ENCODE measurements at places on chromosomes 16 and 17. TPM values are rescaled to one million over a fixed set of nuclear protein-coding genes. Genes with fewer than 3 reads are reported as not detected.

KRTAP9-8 gene
- not detected for polyA plus RNA-seq

CCL7 gene
- polyA plus RNA-seq, result not detected

PARN gene
- 53.5 TPM for polyA plus RNA-seq

LRRC36 gene
- polyA plus RNA-seq, result not detected

HOXB5 gene
- polyA plus RNA-seq, result not detected

KRT39 gene
- polyA plus RNA-seq, result not detected

CACNG1 gene
- not detected for polyA plus RNA-seq

Data from IgD-negative memory B cell (primary cell).